ENCODE measurements at places on chromosomes 4 and X. TPM values are rescaled to one million over a fixed set of nuclear protein-coding genes. Genes with fewer than 3 reads are reported as not detected.

The CXCL6 gene
- not detected for total RNA-seq

The CHRNA9 gene
- total RNA-seq: not detected

The SPANXN3 gene
- total RNA-seq: not detected

The GAB1 gene
- 1.6 TPM for total RNA-seq

The SPATA18 gene
- total RNA-seq: not detected

The SLC9B1 gene
- total RNA-seq: 2.5 TPM

The MAP3K15 gene
- 0.70 TPM for total RNA-seq

The ADH1A gene
- not detected for total RNA-seq

The SCRG1 gene
- total RNA-seq: not detected

The TAF7L gene
- not detected for total RNA-seq

The F8A3 gene
- 5.1 TPM for total RNA-seq

The MAGEA10 gene
- total RNA-seq: not detected

The GPR143 gene
- total RNA-seq: not detected

The SLITRK4 gene
- total RNA-seq: not detected

The TIGD4 gene
- 0.43 TPM for total RNA-seq

The MAGEA11 gene
- total RNA-seq: not detected

The PLXNA3 gene
- 39.4 TPM for total RNA-seq

Measured in activated T-cell treated with anti-CD3 and anti-CD28 coated beads, Interleukin-2, amount 50 U/mL, for 72 hours (primary cell).